ENCODE measurements at places on chromosomes 5 and 9.

DNA sequence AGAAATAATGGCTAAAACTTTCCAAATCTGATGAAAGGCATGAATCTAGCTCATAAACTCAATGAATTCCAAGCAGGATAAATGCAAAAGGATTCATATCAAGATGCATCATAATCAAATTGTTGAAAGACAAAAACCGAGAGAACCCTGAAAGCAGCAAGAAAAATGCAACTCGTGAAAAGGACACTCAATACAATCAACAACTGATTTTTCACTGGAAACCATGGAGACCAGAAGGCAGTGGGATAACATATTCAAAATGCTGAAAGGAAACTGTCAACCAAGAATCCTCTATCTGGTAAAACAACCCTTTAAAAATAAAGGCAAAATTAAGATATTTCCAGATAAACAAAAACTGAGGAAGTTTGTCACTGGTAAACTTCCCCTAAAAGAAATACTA is 9.5 kb downstream of the FBXL17 start:
- no peak for DNase-seq

DNA sequence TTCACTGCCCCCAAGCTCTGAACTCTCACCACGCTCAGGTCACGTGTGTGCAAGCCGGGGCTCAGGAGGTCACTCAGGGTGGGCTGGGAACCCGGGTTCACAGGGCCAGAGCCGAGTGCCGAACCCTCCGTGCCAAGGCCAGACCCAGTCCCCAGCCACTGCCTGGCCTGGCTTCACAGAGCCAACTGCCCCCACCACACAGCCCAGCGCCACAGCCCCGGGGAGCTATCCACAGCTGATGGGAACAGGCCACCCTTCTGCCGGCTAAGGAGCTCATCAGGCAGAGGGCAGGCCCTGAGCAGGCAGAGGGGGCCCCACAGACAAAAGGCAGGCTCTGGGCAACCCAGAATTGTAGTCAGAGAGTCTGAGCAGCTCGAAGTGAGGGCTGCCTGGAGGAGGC is 117.0 kb downstream of the VAV2 start:
- DNase-seq: peak; percentile 62

GRCh38 chr5:3364941-3365340 is 230.7 kb upstream of the IRX1 start:
- DNase-seq: no peak

- DNase-seq: no peak
These were observed 153.4 kb upstream of the ADAMTS19 start for GRCh38 chr5:129306725-129307124.

DNA sequence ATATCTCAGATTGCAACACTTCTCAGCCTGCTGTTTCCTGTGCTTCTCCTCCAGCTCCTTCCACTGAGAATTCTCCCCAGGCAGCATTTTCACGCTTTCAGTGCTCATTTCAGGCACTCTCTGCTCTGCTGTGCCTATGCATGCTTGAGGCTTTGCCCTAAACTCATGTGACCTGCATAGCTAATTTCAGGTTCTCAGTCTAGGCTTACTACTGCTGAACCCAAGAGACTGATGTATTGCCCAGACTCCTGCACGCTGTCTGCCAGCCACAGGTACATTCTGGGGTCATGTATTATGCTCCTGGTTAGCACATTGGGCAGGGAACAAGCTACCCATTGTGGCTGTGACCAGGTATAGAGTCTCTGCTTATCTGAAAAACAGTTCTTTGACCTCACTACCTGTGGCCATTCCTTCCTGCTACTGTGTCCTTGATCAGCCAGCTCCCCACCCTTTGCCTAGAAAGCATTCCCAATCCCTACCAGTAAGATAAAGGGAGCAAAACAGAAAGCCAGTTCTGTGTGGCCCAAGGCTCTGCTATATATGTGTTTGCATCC is 34.7 kb downstream of the PIP5K1B start:
- DNase-seq: no peak

GRCh38 chr9:104743376-104743985 is 4.0 kb upstream of the NIPSNAP3A start:
- DNase-seq: peak; percentile 29

GRCh38 chr9:76155361-76155760 is 238.9 kb downstream of the RFK start:
- no peak for DNase-seq

DNA sequence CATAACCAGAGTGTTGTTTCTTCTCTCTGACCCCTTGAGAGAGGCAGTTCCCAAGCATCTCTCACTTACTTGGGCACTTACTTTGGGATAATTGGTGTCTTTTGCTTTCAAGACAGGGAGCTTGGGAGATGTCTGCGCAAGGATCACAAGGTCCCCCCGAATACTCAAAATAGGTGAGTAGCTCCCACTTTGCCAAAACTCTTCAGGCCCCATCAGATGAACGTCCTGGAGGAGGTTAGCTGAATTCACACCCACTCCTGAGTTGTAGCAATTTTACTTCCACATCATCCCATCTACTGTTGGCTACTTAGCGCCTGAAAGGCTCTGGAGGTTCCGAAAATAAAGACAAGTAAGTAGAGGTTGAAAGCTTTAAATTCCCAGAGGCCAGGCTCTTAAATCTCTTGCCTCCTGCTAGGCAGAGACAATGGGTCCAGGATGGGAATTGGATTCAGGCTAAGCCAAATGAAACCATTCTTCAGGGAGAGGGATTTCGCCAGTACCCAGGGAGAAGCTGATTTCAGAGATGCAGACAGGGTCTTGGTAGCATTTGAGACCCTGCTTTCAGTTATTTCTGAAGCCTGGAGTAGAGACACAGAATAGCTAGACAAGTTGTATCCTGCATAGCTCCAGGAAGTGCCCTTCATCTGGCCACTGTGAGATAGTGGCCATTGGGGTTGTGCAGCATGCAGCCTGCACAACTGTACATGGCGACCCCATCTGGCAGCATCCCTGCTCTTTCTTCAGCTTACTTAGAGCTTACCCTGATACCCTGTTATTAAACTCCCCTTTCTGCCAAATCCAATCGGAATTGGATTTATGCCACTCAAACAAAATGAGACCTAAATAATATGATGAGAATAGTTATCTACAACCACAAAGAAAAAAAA is 60.1 kb downstream of the BOD1 start:
- DNase-seq: no peak

DNA sequence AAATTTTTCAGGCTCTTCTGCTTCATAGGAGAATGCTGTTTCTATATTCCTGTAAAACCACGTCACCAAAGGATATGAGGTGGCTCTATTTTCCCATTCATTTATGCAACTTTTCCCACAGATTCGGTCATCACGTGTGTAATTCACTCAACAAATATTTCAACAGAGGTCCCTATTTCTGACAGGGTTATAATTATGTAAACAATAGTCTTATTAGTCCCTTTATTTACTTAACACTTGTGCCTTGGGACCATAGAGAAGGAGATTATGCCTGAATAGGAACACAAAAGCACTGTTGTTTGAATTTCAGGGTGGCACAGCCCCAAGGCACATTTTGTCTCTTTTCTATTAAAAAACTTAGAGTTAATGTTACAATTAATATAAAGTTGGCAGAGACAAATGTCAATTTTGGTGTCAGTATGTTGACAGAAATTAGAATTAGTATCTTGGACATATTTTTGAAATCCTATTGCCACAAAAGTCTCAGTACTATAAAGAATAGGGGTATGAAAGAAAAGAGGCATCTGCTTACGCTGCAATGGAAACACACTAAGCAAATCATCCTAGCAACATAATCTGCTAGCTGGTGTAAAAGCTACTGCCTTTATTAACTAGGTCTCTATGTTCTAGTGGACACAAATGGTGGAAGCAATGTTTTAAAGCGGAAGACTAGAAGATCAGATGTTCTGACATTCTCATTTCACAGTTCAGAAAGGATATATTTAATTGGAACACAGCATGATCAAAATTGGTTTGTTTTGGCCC is 229.1 kb upstream of the TBCA start:
- no peak for DNase-seq

DNA sequence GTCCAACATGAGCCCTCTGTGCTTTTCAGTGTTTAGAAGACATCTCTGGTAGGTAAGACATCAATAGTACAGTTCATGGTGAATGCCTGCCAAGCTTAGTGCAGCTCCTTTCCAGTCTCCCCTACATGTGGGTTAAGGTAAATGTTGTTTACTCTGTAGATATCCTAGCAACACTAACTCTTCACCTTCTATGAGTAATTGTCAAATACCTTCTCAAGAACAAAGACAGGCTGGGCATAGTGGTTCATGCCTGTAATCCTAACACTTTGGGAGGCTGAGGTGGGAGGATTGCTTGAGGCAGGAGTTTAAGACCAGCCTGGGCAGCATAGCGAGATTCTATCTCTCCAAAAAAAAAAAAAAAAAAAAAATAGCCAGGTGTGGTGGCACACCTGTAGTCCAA is 18.7 kb upstream of the RASGRF2 start:
- no peak for DNase-seq

- DNase-seq: no peak
These were observed 123.4 kb downstream of the ESM1 start for GRCh38 chr5:54862036-54862435.

GRCh38 chr9:127936347-127936852 is 1.3 kb downstream of the DPM2 start:
- DNase-seq: no peak

- DNase-seq: no peak
These were observed 103.1 kb upstream of the SMC2 start for GRCh38 chr9:103991001-103991400.

- DNase-seq: no peak
These were observed 167.1 kb upstream of the GNA14 start for GRCh38 chr9:77815260-77815659.

DNA sequence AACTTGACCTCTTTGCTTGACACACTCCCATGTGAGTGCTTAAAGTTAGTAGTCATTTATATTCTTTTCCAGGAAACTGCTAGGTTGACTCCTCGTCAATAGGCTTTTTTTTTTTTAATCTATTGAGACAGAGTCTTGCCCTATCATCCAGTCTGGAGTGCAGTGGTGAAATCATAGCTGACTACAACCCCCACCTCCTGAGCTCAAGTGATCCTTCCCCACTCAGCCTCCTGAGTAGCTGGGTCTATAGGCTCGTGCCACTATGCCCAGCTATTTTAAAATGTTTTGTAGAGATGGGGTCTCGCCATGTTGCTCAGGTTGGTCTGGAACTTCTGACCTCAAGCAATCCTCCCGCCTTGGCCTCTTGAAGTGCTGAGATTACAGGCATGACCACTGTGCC is 34.9 kb downstream of the DMRT1 start:
- DNase-seq: no peak

DNA sequence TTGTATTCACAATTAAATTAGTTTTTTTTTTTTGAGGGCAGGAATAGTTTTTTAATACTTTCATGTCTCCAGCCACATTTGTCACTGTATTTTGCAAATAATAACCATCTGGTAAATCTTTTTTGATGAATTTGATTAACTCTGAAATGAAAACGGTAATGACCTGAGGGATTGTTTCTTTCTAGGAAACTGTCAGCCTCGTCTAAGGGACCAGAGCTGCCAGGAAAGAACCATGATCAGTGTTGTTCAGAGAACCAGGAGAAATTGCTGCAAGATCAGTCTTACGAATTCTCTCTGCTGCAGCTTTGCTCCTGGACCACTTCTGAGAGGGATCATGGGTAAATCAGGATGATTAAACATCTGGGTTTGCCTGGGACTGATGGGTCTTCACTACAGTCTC is 114.5 kb upstream of the TAF11L2 start:
- no peak for DNase-seq

- DNase-seq: peak; percentile 78
These were observed at the start of gene GSN for GRCh38 chr9:121267689-121268597. GSN (plus strand) TSS chr9:121268162; CDS start chr9:121301972, 33,810 bp downstream.

- DNase-seq: peak; percentile 76
These were observed 103.9 kb upstream of the ICE1 start for GRCh38 chr5:5318426-5319190.

- no peak for DNase-seq
These were observed 323.9 kb upstream of the PTGER4 start for GRCh38 chr5:40355846-40356245.

DNA sequence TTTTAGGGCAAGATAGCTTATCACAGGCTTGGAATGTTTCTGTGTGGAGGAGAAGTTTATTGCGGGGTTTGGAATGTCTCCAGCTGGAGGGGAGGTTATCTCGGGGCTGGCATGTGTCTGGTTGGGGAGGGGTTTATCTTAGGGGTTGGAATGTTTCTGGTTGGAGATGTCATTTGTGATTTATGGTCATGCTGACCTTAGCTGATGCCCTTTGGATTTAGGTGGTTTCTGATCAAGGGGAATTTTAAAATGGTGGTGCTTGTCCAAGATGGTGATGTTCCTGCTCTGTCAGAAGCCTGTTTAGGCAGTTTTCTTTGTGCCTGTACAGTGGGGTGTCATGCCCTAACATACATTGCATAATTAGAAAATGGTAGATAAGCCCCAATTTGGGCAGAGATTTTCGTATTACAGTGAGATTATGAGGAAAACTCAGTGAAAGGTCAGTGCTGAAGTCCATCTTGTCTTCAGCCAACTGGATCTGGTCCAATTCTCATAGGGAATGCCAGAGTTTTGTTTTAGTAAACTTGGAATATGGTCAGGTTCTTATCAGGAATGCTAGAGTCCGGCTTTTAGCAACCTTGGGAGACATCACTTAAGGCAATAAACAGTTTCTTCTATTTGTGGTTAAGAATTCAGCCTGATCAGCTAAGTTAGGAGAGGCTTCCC is 14.3 kb downstream of the CDK20 start:
- no peak for DNase-seq

DNA sequence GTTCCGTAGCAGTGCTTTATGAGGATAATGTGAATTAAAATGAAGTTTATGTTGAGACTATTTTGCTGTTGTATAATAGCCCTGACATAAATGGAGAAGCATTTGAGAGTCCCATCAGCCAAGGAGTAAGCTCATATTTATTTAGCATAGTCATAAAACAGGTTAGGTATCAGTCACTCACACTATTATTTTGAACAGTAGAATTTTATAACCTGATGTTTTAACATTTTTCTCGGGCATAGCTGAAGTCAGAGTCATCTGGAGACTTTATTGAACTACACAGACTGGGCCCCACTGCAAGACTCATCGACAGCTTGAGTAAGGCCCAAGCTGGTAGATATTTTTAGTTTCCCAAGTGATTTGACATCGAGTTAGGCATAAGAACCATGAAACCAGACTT is 620.3 kb upstream of the WWC1 start:
- no peak for DNase-seq

DNA sequence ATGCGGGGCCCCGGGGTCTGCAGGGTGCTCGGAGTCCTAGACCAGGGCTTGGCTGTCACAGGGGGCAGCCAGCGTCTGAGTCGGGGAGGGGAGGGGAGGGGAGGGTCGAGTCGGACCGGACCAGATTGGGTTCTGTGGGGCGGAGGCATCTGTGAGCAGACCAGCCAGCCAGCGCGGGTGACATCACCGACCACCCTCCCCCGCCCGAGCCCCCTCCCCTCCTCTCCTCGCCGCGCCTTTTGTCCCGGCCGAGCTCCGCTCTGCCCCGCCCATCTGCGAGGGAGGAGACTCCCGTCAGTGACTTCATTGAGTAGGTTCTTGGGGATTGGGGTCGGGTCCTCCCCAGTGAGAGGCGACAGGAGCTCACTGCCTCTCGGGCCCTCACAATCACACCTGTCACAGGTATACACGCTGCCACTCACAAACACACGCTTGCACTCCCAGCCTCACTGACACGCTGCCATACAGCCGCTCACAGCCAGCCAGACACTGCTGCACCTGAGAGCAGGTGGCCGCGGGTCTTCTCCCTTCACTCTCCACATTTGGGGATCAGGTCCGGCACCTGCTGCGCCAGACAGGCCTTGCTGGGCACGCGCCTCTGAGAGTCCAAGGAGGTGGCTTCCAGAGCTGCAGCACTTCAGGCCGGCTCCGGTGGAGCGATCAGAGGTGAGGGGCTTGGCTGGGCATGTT is 546 bp downstream of the DNAJB5 start:
- DNase-seq: peak; percentile 74

- peak; percentile 25 for DNase-seq
These were observed at the start of gene OCLN for GRCh38 chr5:69492391-69492922. OCLN (plus strand) TSS chr5:69492790; CDS start chr5:69504245, 11,455 bp downstream.

- no peak for DNase-seq
These were observed 374.9 kb upstream of the IRX4 start for GRCh38 chr5:2257326-2258244.
